ENCODE measurements at places on chromosomes 11 and 22.

DNA sequence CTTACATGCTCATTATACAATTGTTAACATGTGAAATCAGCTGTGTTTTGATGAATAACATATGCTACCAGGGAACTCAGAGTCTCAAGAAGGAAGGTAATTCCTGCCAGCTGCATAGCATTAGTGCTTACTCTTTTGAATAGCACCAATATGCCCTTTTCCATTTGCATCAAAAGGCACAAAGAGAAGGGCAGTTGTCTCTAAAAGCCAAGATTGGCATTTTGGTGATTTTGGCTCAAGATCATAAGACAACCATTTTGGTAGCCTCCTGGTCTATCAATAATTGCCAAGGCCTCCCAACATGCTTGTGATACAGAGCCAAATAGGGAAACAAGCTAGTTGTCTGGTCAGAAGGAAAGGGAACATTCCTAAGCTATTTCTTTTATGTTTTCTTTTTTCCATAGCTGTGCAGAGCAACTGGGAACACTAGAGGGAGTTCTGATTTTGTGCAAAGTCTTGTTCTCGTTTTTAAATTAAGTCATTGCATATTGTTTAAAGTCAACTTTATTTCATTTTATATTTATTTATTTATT, 416.7 kb upstream of the CHORDC1 start:
- DNase-seq: no peak

DNA sequence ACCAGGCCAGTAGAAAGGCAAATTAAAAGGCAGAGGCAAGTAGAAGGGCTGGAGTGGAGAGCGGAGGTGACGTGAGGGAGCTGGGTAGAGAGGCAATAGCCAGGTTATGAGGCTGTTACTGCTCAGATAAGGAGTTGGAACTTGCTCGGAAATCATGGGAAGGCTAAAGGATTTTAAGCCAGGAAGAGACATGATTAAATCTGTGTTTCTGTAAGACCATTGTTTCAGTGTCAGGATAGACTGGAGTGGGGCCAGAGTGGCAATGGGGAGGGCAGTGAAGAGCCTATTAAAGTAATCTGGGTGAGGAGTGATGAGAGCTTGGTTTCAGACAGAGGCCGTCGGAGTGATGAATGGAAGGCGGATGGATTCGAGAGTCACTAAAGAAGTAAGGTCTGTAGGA, 39.0 kb downstream of the GRAMD1B start:
- no peak for DNase-seq

DNA sequence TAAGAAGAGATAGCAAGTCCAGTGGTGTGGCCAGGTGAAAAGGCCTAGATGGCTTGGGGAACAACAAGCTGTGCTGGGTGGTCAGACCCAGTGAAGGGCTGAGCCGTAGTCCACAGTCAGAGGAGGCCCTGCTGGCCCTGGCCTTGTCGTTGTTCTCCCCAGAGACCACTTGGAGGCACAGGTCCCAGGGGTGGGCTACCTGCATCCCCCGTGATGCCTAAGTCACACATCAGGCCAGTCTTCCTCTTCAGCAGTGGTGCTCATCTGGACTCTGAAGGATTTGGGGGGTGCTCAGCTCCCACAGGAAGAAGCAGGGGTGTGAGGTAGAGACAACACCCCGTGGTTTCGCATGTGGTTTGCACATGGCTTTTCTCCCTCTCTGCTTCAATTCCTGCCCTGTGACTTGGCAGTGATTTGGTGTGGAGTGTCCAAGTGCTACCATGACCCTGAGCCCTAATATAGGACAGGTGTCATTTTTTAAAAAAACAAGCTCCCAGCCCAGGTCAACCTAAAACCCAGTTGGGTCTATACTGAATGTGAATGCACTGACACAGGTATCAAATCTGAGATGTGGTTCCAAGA, 51.0 kb downstream of the ALX4 start:
- DNase-seq: no peak

DNA sequence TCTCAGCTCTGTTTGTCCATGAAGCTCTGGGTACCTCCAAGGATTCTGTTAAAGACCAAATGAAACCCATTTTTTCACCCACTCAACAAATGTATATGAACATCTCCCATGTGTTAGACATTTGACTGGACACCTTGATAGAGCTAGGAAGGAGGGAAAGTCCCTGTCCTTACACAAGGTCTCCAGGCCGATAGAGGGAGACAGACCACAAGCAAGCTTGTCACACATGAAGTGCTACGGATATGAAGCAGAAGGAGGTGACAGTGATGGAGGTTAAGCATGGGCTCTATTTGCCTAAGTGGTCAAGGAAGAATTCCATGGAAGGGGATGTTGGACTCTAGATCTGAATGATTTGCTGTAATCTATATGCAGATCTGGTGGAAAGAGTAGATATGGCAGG, 138.5 kb downstream of the MYO18B start:
- no peak for DNase-seq

GRCh38 chr11:111124724-111125123, 120.8 kb upstream of the POU2AF2 start:
- DNase-seq: no peak

DNA sequence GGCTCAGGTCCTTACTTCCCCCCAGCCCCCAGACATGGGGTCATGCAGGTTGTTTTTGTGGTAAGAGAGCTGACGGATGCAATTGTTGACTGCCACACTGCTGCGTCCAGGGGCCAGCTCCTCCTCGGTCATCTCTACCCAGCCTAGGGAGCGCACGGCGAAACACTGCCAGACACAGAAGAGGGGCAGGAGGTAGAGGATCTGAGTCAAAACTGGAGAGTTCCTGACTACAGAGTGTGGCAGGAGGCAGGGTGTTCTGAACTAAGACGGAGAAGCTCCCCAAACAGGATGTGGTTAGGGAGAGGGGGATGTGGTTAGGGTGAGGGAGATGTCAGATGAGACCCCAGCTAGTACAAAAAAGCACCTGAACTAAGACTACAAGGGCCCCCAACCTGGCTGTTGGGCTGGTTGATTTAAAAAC, 12.3 kb downstream of the SMPD1 start:
- no peak for DNase-seq
